ENCODE measurements at places on chromosomes 2 and 18.

DNA sequence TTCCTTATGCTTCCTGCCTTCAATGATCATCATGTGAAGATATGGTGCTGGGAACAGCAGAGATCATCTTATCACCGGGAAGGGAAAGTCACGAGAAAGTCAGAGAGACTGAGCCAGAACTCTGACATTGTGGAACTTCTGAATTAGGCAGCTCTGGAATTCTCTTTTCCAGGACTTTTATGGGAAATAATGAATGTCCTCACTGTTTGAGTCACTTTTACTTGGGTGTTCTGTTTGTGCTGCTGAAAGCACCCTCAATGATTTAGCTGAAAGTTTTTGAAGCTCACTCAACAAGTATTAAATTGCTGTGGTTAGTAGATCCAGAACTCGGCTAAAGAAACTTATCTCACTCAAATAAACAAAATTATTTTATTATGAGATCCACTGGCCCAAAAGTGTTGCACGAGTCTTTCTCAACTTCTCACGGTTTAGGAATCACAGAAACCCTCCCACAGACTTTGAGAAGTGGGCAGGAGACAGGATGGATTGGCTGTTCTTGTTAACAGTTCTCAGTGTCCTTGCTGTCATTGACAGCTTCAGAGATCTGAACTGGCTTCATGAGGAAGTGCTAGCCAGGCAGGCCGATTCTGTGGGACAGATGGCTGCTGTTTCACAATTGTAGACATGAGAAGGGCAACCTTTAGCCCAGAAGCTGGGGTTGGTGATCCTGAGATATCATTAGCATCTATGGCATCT is 26.4 kb upstream of the ATRAID start:
- peak; percentile 36 for DNase-seq

GRCh38 chr18:79169958-79170555 is 100.9 kb downstream of the ATP9B start:
- DNase-seq = no peak

DNA sequence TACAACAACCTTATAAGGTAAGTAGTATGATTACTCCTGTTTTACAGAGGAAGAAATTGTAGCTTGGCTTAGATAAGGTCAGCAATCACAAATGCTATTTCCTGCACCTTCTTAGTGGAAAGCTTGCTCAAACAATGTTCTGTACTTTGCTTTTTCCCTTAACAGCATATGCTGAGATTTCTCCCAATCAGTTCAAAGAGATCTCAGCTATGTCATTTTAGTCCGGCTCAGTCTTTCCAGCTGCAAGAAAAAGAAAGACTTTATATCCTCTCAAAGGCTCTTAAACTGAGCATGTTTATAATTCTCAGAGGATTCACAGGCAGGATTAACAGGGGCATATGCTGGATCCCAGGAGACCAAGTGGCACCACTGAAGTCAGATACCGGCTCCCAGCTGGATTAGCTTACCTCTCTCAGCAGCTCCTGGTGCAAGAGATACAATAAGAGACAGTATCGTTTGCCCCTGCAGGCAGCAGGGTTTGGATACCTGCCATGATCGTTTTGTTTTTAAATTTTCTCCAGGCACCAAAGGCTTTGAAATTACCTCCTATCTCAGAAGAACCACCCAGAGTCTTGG is 29.5 kb downstream of the KIAA2012 start:
- DNase-seq = no peak

GRCh38 chr2:85754313-85755095 is 713 bp downstream of the ATOH8 start:
- DNase-seq = peak; percentile 60

GRCh38 chr2:219446101-219446504 is 11.5 kb downstream of the SPEG start:
- DNase-seq = peak; percentile 27

DNA sequence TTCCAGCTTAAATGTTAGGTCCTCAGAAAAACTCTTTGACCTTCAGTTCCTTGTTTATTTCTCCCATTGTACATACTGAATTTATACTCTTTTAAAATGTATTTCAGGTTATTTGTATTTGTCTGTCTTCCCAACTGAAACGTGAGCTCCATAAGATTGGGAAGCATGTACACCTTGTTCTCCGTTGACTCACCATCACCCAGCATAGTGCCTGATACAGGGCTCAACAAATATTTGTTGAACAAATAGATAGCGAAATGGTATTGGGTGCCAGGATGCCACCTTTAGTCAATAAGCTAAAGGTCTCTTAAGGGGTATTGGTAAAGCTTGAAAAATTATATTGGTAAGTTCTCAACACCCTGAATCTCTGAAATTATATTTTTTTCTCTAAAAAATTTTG is 1841.3 kb upstream of the CELF4 start:
- peak; percentile 8 for DNase-seq

DNA sequence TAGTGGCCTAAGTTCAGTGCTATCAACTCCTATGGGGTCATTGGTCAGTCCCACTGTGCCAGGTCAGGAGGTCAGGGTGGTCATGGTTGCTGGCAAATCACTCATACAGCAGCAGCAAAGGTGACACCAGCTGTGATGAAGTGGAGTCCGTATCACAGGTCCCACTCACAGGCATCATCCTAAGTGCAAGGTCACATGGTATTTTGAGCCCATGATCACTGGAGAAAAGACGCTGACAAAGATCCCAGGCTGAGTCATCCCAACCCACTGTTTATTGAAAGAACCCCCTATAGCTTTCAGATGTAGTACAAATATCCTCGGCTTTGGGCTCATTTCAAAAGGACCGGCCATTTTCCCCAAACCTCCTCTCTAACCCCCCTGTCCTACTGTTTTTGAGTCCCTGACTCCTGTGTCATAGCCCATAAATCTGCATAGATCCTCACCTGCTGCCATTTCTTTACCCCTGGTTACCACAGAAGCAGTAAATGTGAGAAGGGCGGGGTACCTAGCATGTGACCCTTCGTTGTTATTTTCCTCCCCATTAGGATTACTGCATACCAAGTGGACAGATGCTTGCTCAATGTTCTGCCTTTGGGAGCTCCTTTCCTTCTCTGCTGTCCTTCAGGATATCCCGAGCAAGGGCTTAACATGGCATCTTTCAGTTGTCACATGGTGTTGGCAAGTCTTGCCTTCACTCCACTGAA is 107.7 kb downstream of the COL6A3 start:
- no peak for DNase-seq

- DNase-seq = no peak
Measured at GRCh38 chr2:203451689-203452088, 83.4 kb downstream of the RAPH1 start.

DNA sequence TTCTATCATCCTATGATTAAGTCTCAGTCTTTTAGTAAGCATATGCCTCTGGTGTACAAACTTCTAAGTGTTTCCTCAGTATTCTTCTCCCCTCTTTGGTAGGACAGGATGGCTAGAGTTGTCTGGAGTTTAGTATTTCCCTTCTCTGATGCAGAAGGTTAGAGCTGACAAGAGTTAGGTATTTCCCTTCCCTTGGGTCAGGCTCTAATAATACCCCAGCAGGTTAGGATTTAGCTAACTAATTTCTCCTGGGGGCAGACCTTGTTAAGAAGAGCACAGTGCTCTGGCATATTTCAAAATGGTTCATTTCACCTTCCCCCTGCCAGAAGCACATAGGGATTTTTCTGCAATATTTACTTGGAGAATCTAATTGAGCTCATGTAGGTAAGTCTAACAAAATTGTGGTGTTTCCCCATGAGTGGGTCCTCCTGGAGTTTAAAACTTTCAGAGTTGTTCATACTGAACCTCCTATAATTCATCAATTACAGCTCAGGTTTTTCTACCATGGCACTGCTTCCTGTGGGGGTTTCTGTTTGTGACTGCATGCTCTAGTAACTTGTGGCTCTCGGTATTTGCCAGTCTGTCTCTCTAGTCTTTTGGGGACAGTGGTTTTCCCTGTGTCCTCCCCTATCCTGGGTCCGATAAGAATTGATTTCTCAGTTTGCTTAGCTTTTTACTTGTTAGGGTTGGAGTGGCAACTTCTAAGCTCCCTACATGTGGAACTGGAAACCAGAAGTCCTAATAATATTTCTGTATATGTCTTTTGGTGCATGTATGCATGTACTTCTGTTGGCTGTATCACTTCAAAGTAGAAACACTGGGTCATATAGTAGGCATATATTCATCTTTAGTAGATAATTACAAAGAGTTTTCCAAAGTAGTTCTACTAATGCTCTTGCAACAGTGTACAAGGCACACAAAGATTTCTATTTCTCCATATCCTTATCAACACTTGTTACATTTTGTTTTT is 77.7 kb downstream of the GDF7 start:
- no peak for DNase-seq

DNA sequence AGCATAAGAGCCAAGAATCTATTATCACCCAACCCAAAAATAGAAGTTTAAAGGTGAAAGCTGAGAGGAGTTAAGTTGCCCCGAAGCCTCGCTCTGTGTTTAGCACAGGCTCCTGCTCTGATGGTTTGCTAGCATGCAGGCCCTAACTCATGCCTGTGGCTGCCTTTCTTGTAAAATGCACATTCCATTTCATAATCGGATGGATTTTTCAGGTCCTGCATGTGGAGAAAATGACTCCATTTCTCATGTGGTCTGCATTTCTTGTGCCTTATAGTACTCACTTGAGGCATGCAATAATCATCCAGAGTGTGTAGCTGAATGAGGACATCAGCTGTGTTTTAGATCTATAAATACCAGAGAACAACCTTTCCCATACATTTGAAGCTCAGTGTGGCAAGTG is 381.8 kb downstream of the CPS1 start:
- no peak for DNase-seq

- DNase-seq = no peak
Measured at GRCh38 chr2:54697934-54698333, 25.5 kb upstream of the EML6 start.

DNA sequence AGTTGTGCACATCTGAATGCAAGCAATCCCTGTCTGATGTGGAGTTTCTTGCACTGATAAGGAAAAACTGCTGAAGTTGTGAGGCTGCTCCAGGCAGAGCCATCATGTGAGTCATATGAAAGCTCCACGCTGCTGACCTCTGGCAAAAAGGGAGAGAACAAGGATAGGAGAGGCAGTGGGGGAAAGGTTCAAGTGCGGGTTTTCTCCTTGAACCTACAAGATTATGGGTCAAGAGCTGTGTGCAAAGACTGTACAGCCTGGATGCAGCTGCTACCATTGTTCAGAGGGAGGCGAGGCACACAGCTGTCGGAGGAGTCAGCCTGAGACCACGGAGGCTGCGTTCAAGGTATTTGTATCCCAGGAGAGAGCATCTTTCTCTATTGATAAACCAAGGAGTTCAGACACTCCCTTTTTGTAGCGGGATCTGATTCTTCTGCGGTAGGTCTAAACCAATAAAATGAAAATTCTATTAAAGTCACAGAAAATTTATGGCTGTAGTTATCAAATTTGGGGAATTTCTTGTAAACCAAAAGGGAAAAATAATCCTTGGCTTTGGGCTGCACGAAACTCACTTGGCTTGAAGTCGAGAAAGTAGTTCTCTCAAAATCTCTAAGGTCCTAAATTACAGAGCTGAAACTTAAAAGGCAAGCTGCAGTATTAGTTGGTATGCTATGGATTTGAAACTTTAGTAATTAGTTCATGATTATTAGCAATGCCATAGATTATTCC is at the start of gene CDK15:
Gene CDK15 (plus strand): TSS at position 96 of the 729 bp plus-strand sequence. CDS start 128 bp downstream, at position 224.
- DNase-seq = no peak

DNA sequence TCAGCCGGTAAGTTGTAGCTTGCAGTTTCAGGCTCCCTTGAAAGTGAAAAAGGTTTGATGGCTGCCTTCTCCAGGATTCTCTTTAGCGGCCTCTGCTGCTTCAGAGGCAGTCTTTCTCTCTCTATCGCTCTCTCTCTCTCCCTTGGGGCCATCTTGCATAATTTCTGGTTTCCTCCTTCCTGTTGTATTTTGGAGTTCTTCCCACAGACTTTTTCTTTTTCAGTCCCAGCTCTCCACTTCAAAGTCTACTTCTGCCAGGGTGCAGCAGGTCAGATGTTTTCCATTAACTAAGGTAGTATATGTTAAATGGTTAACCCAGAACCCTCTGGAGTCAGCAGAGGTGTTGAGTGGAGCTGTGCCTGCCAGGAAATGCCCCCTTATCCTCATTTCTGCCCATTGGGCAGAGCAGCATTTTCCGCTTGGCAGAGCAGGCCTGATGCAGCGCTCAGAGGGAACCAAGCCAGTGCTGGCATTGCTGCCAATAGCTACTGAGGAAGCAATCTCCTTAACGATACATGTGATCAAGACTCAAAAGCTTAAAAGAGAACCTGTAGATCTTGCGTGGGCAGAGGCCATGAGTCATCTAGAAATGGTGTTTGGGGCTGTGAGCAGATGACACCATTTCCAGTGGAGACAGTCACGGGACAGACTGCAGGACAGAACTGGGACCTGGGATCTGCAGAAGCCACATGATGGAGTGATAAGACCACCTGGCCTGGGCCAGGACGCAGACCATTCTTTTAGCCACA is 20.8 kb downstream of the DBI start:
- DNase-seq = peak; percentile 85

DNA sequence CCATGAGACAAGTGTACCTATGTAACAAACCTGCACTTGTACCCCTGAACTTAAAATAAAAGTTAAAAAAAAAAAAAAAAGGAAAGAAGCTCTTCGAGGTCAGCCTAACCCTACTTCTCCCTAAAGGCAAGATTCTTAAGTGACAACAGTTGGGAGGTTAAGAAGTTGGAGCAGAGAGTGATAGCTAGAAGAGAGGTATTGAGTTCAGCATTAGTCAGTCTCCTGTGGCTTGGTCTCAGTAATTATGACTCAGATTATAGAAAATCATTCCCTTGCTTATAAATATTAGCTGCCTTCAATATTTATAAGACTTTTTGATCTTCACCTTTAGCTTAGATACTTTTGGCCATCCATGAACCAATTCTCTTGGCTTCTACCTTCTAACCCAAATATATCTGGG is 926.8 kb upstream of the SLC39A10 start:
- no peak for DNase-seq

- DNase-seq = no peak
Measured at GRCh38 chr18:25057491-25058050, 294.4 kb downstream of the ZNF521 start.

DNA sequence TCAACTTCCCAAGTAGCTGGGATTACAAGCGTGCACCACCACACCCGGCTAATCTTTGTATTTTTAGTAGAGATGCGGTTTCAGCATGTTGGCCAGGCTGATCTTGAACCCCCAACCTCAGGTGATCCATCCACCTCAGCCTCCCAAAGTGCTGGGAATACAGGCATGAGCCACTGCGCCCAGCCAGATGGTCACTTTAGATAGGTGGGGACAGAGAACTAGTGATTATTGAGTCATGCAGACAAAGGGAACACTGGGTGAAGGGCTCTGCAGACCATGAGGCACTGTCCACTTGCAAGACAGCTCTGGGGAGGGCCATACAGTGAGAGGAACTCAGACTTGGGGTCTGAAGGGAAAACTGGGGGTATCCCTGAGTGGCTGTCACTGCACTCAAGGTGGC is 58.4 kb upstream of the POMC start:
- no peak for DNase-seq

DNA sequence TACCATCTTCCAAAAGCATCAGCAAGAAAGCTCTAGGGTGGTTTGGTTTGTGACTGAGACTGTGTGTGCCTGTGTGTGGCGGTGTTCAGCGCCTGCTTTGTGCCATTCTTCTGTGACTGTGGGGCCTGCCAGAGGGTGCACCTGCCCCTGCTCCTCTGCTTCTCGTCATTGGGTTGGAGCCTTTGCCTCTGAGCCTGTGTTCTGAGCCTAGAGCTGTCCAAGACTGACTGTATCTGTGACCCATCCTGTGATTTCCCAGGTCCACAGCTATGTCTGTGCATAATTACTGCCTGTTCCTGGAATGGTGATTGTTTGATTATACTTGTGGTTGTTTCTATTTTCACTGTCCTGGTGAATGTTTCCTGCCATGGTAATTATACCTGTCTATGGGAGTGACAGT is 57.1 kb upstream of the KLHL29 start:
- no peak for DNase-seq

Data from body of pancreas (tissue), 4 donors.